ENCODE measurements at places on chromosomes 12 and 14. TPM values are rescaled to one million over a fixed set of nuclear protein-coding genes. Genes with fewer than 3 reads are reported as not detected.

DNA sequence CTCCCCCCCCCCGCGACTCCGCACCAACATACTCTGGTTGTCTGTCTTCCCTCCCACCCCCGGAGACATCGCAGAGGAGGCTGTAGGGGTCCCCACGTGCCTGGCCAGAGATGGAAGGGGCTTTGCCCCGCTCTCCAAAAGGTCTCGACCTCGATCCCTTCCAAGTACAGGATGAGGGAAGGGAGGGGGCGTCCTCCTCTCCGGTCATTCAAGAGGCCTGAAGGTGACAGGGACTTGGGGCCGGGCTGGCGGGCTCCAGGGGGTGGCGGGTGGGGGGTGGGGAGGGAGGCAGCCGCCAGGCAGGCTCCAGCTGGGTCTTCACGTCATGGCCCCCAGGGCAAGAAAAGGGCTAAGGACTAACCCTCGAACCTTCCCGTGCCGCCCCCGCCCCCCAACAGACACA lies 15.1 kb downstream of the TBX3 start:
- DNase-seq: no peak

DNA sequence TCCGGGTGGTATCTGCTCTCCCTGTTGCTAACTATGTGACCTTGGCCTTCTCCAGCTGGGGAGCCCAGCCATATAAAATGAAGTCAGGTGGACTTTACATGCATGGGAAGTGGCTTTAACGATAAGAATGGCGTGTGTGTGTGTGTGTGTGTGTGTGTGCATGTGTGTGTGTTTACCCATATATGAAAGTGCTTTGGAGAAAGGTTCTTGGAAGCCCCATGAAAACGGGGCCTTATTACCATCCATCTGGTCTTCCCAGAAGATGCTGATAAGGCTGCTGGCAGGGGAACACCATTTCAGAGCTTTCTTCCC lies 94.8 kb downstream of the LRRC74A start:
- DNase-seq: no peak

- no peak for DNase-seq
These were observed 148.8 kb downstream of the ADGRD1 start for GRCh38 chr12:131102493-131102931.

- DNase-seq: no peak
These were observed 5.0 kb downstream of the TMEM116 start for GRCh38 chr12:112007945-112008344.

DNA sequence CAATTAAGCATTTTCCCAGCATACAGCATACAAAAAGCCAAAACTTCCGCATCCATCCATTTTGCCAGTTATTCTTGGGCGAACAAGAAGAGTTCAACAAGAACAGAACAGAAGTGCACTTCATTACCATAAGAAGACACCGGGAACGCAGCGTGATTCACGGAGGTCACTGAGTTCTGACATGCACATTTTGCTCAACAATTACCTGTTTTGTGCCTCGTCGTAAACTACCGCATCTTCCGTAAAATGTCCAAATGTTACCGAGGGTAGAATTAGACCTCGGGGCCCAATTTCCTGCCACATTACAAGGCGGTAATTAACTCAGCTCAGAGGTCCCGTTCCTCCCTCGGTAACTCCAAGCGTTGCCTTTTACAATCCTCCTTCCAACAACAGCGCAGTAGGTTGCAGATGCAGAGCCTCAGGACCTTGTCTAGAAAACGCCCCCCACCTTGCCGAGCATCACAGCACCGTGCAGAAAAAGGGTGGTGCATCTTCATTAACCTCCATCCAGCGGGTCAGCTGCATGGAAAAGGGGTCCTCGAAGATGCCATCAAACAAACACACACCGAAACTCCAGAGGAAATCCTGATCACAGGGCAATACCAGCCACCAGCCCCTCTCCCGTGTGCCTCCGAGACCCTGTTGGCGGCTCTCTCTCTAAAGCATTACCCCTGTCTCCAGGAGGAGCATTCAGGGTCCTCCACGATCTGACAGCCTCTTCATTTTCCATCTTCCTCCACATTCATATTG lies 125.2 kb downstream of the BCL11B start:
- DNase-seq: no peak

- DNase-seq: peak; percentile 32
These were observed 72.0 kb upstream of the DBX2 start for GRCh38 chr12:45122768-45123380.

DNA sequence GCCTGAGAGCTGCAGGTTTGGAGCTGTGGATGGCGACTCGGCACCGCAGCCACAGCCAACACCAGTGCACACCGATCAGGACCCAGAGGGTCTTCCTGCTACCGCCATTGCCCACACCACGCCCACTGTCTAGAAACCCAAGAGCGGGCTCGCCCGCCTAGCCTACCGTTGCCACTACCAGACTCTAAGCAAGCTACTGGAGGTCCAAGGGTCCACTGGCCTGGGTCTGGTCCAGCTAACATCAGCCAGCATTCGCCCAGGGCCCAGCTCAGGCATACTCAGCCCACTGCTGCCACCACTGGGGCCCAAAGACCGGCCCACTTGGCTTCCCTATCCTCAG lies 30.5 kb upstream of the MON2 start:
- no peak for DNase-seq

DNA sequence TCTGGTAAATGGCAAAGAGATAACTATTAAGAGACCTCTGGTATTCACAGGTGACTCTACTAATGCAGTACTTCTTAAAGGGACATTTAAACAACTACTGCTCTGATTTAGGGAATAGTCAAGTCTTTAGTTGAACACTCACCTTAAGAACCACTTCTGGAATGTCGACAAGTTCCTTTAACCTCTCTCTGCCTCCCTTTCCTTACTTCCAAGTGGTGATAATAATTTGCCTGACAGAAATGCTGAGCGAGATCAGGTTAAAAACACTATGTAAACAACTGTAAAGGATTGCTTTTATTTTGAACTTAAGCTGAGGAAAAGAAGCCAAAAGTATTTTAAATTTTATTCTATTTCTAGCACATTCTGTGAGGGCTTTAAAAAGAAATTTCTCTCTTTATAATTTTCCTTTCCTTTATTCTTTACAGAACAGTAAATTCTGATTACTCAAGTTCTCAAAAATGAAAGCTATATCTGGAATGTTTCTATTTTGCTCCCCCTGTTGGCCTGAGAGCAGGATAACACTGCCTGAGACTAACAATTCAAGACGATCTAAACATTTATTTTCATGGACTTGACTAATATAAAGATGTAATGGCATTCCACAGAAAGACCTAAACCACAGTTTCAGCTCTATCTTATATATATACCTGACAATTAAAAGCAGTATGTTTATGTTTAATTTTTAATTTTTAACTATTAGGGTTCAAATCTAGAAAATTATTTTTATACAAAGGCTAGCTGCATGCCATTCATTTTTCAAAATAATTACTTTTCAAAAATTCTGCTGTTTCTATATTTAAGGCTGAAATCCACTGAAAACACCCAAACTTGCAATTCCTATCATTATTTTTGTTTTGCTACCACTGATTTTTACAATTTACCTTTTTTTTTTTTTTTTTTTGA lies 29.2 kb downstream of the ZCCHC8 start:
- DNase-seq: peak; percentile 84

GRCh38 chr14:73903028-73903427 lies 16.4 kb downstream of the ZNF410 start:
- no peak for DNase-seq

DNA sequence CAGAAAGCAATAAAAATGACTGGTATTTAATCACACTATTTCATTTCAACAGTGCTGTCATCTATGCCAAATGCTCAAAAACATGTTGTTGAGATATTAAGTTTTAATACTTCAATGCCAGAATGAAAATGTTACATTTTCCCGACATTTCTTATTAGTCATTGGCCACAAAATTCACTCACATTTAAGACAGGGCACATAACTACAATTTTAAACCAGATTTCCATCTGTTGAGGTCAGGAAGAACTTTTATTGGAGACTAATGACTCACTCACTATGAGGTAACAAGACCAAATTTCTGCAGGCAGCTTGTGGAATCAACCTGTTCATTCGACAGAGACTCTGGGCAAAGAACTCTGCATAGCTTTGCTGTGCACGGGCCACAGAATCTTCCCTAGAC lies 36.8 kb downstream of the PPTC7 start:
- DNase-seq: peak; percentile 95

- DNase-seq: peak; percentile 13
These were observed 1808.9 kb upstream of the SEL1L start for GRCh38 chr14:83342590-83342989.

DNA sequence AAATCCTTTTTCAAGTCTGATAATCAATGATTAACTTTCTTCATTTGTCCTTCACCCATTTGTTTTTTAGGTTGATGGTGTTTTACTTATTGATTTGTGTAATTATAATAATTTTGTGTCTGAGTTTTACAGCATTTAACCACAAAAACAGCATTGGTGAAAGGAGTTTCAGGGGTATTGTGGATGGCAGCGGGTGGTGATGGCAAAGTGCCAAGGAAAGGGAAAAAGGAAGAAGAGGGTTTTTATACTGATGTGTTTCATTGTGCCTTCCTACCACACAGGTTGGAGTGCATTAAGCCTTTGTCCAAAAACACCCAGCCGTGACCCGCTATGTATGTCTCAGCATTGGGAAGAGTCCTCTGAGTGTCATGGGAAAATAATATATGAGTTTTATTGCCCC lies 150.3 kb downstream of the DAD1 start:
- no peak for DNase-seq

DNA sequence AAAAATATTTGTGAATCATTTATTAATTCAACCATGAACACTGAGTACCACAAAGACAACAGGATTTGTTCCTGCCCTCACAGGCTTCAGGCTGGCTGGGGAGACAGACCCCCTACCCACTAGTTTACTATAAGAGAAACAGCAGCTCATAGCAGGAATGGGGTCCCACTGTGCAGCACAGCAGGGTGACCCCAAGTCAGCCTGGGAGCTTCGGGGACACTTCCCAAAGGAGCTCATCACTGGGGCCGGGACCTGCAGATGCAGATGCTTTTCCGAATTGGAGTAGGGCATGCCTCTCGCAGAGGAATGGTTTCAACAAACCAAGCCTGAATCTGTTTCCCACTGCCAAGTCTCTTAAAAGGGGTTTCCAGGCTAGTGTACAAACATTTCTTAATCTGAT lies 176.2 kb upstream of the PWP1 start:
- DNase-seq: no peak

GRCh38 chr14:93113678-93114067 lies 2.1 kb downstream of the ITPK1 start:
- no peak for DNase-seq

DNA sequence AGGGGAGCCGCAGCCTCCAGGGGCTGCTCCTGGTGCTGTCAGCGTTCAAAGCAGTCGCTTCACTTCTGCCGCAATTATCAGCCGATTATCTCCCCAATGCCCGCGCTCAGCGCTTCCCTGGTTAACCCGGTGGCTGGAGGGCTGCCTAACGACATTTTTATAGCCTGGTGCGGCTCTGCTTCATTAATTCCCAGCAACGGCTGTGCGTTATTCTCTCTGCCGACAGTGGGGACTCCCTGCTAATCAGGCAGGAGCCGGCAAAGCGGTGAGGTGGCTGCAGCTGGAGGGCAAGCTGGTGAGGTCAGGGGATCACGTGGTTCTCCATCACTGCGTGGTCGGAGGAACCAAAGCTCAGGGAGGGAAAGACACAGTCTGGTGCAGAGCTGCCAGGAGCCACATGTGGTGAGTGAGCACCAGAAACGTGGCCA lies 62.9 kb downstream of the GLRX5 start:
- DNase-seq: peak; percentile 1

GRCh38 chr14:23102801-23103200 lies 2.0 kb downstream of the CIROP start:
- no peak for DNase-seq

GRCh38 chr14:44901696-44902095 lies 60.1 kb downstream of the KLHL28 start:
- no peak for DNase-seq

The FBXL14 gene
- 7.4 TPM for total RNA-seq

The TMEM117 gene
- 13.5 TPM for total RNA-seq

The KCNC2 gene
- 0.43 TPM for total RNA-seq

The KDM2B gene
- 34.1 TPM for total RNA-seq

The MANSC4 gene
- not detected for total RNA-seq

All from fibroblast of villous mesenchyme (primary cell).